ENCODE measurements at places on chromosomes 11 and 22. TPM values are rescaled to one million over a fixed set of nuclear protein-coding genes. Genes with fewer than 3 reads are reported as not detected.

Gene APOBEC3B
- total RNA-seq: 6.7 TPM

Gene CFAP300
- total RNA-seq: not detected

Gene CREB3L1
- not detected for total RNA-seq

Gene C11orf42
- not detected for total RNA-seq

Gene WEE1
- total RNA-seq: 49.8 TPM

Gene TP53AIP1
- not detected for total RNA-seq

Gene C11orf91
- total RNA-seq: not detected

Gene OR4X1
- not detected for total RNA-seq

Gene SLC1A2
- total RNA-seq: not detected

Gene INCENP
- total RNA-seq: 69.5 TPM

Gene SCN4B
- 0.26 TPM for total RNA-seq

Gene KDM4D
- 1.8 TPM for total RNA-seq

Gene ANGPTL5
- total RNA-seq: not detected

Gene B4GALNT4
- total RNA-seq: 0.47 TPM

Gene SYT9
- not detected for total RNA-seq

Gene VPREB3
- total RNA-seq: not detected

Gene SMC1B
- 0.37 TPM for total RNA-seq

Gene BTG4
- total RNA-seq: not detected

Gene CDHR5
- total RNA-seq: not detected

Gene C1QTNF4
- not detected for total RNA-seq

Gene PIM3
- total RNA-seq: 202 TPM

Gene OR4D5
- total RNA-seq: not detected

Gene NTM
- not detected for total RNA-seq

Gene ALDH3B2
- not detected for total RNA-seq

Gene PLAAT4
- total RNA-seq: 21.8 TPM

Gene PRG3
- not detected for total RNA-seq

Gene PPP2R5B
- 11.7 TPM for total RNA-seq

Gene APOBEC3G
- total RNA-seq: 158 TPM

Gene MS4A5
- not detected for total RNA-seq

Gene IFITM10
- total RNA-seq: 0.95 TPM

Gene CBLIF
- total RNA-seq: not detected

Gene DDIAS
- total RNA-seq: 23.8 TPM

Gene OR52I1
- not detected for total RNA-seq

Gene C22orf42
- total RNA-seq: not detected

Gene SCARF2
- total RNA-seq: 0.50 TPM

Gene CRYBA4
- not detected for total RNA-seq

Gene CADM1
- 1.1 TPM for total RNA-seq

Gene MAML2
- 15.9 TPM for total RNA-seq

Gene NEAT1
- total RNA-seq: 196 TPM

Gene LAYN
- 1.4 TPM for total RNA-seq

Gene SLC22A9
- not detected for total RNA-seq
